ENCODE measurements at places on chromosomes 12 and 14.

- no peak for DNase-seq
These were observed 9.9 kb downstream of the SPIC start for GRCh38 chr12:101485021-101485420.

- no peak for DNase-seq
These were observed 27.9 kb upstream of the FBXO21 start for GRCh38 chr12:117218149-117218548.

DNA sequence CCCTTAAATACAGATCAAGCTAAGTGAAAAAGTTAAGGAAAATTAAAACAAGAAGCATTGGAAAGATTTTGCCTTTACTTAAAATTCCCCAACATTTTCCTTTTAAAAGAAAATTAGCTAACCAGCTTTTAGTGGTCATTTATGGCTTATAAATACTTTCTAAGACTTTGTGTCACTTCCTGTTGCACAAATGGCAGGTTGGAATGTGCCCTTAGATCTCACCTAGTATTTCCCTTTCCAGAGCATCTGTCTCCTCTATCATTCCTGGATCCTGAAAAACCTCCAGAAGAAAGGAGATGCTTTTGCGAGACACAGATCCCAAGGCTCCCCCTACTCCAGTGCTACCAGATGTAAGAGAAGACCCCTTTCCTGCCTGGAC lies 58.3 kb downstream of the ARF6 start:
- no peak for DNase-seq

GRCh38 chr14:77324289-77324688 lies 3.5 kb downstream of the GSTZ1 start:
- no peak for DNase-seq

GRCh38 chr12:94998326-94998725 lies 5.2 kb downstream of the NDUFA12 start:
- no peak for DNase-seq

GRCh38 chr12:66247741-66248140 lies 54.6 kb upstream of the HELB start:
- no peak for DNase-seq

GRCh38 chr12:88266806-88267360 lies 124.8 kb downstream of the TMTC3 start:
- DNase-seq: no peak

DNA sequence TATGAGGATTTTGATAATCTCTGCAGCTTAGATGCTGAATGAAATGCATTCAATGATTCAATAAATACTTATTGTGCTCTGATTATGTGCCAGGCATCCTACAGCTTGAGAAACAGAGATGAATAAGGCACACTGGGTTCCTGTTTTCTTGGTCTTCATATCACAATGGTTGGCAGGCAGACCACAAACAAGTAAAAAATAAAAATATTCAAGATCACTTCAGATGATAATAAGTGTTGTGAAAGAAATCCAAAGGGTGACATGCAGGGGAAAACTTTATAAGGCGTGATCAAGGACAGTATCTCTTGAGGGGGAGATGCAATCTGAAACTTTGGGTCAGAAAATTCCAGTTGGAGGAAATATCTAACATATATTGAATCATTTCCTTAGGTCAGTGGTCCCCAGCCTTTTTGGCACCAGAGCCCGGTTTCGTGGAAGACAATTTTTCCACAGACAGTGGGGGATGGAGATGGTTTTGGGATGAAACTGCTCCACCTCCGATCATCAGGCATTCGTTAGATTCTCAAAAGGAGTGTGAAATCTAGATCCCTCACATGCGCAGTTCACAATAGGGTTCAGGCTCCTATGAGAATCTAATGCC lies 73.7 kb upstream of the RAP1B start:
- no peak for DNase-seq

DNA sequence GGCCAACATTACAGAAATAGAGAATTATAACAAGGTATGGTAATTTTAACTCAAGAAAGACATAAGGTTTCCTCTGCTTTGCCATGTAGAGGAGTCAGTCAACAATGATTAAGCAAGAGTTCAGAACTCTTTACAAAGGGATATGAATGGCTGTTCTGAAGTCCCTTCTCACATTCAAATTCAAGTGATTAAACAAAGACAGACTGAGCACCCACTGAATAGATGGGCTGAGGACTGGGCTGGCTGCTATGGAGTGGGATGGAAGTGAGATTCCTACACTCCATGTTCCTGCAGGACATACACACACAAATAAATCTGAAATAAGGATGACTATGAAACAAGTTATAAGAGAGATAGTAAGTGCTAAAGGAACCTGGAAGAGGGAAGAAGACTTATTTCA lies 199.0 kb upstream of the GRIP1 start:
- no peak for DNase-seq

DNA sequence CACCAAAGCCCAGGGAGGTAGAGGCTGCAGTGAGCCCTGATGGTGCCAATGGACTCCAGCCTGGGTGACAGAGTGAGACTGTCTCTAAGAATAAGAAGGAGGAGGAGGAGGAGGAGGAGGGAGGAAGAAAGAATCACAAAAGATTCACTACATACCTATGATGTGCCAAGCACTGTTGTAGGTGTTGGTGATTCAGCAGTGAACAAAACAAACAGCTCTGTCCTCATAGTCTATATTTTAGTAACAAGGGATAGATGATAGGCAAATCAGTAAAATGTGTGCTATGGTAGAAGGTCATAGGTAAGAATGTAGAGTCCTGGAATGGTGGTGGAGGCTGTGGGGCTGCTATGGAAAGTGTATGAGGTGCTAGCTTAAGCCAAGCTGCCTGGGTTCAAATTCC lies 18.0 kb upstream of the ABHD12B start:
- no peak for DNase-seq

DNA sequence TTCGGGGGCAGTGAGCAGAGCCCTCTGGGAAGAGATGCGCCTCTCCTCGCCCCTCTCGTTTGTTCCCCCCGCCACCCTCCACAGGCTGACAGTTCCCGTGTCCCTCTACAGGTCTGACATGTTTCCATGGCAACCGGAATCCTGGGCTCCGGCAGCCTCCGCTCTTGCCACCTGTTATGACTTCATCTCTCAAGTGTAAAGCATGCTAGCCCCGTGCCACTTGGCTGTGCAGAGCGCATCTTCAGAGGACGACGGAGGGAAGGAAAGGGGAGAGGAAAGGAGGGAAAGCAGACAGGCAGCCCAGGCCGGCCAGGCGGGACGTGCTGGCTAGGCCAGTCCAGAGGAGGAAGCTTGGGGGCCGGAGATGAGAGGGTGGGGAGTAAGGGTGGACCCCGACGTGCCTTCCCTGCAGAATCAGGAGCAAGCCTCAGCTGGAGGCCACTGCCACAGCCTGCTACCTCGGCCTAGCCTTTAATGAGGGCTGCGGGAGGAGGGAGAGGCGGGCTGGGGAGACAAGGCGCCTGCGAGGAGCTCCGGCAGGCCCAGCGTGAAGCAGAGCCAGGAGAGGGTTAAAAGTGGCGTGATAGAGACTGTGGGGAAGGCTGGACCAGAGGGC lies 214.3 kb downstream of the DPF3 start:
- no peak for DNase-seq

Measured in fibroblast of the conjunctiva (primary cell).